ENCODE measurements at places on chromosomes 7 and 10.

GRCh38 chr7:44461387-44461786 is 29.1 kb downstream of the NUDCD3 start:
- DNase-seq: no peak

DNA sequence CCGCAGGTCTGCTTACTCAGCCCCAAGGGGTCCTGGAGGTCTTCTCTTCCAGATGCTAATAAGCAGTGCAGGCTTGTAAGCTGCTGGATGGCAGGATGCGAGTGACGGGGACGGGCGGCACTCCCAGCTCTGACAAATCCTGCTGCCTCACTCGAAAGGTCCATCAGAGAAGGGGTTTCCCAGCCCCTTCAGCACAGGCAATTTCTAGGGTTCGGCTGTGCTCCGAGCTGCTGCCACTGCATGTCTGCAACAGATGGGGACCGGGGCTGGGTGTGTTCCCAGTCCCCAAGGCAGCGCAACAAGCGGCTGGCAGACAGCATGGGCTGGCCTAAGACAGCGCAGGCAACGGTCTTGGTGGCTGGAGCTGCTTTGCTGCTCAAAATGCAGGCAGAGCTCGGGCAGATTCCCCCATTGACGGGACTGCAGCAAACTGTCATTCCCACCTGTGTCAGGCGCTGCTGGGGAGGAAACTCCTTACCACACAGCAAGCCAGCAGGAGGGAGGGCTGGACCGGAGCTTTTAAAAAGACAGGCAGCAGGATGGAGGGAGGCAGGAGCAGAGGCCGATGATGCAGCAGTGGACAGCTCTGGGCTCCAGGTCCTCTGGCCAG is 62.4 kb downstream of the PRKAG2 start:
- no peak for DNase-seq

DNA sequence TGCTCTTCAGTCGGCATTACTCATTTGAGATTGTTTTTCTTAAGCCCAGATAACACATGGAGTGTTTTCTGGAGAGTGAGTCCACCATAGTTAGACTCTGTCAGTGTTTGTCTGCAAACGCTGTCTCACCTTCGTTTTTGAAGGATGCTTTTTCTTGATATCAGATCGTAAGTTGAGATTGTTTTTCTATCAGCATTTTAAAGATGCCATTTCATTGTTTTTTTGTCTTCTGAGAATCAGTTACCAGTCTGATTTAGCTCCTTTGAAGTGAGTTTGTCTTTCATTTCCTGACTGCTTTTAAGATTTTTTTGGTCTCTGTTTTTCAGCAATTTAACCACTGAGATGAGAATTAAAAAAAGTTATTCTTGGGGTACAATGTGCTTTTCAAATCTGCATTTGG is 137.4 kb downstream of the WDR37 start:
- DNase-seq: no peak

GRCh38 chr7:105673367-105674084 is 92.2 kb upstream of the EFCAB10 start:
- DNase-seq: no peak

DNA sequence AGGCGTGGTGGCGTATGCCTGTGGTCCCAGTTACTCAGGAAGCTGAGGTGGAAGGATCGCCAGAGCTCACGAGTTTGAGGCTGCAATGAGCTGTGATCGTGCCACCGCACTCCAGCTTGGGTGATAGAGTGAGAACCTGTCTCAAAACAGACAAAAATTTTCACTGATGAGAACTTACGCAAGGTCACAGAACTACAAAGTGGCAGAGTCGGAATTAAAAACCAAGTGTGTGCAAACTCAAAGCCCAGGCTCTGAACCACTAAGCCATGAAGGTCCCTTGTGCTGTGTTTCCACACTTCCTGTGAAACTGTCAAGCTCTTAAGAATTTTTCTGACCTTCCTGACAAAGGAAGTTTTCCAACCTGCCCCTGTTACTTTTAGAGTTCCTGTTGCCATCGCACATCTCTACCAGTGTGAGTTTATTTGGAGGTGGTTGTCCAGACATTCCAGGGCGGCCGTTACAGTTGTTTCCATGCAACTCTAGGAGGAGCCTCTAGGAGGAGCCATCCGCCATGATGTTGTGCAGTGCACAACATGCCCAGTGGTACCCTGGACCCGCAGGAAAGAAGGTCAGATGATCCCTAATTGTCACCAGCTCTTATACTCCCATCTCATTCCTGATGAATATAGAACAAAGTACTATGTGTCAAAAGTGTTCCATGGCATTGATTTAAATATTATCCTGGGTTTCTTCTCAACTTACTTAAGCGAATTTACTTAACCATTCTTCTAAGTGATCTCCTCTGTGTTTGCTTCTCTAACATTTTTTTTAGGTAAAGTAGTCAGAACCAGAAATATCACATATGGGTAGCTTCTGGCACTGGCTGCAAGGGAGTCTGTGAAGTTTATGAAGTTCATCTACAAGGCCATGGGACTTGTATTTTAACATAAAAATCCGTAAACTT is 49.0 kb upstream of the LYZL1 start:
- no peak for DNase-seq

DNA sequence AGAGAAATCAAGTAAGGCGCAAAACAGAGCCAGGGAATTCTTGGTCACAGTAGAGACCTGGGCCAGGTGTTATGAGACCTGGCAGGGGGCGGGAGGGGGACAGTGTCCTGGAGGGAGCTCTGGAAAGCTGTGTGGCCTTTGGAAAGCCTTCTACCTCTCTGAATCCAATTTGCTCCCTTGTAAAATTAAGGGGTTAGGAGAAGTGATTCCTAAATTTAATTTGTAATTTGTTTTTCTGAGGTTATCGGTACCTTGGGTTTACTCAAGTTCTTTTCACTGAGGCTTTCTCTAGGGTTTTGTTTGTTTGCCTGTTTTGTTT is 920.8 kb downstream of the TYW1 start:
- no peak for DNase-seq

Measured in right atrium auricular region (tissue), 2 donors.